ENCODE measurements at places on chromosomes 6 and 20.

GRCh38 chr6:37491171-37491829, 8.4 kb downstream of the CCDC167 start:
- DNase-seq = no peak

GRCh38 chr6:19719691-19720128, 117.5 kb upstream of the ID4 start:
- no peak for DNase-seq

DNA sequence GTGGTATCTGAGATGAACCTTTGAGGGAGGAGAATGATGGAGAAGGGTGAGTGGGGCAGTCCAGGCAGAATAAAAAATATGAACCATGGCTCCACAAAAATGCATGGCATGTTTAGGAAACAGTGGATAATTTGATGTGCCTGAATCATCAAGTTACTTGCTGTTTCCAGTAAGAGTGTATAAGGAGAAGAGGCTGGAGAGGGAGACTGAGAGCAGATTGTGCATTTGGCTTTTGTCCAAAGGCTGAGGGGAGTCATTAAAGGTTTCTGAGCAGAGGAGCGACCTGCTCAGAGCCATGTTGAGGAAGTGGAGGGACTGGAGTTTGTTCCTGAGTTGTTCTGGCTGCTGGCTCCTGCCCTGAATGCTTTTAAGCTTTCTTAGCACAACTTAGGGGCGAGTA, 6.1 kb downstream of the MMP24 start:
- DNase-seq = no peak

DNA sequence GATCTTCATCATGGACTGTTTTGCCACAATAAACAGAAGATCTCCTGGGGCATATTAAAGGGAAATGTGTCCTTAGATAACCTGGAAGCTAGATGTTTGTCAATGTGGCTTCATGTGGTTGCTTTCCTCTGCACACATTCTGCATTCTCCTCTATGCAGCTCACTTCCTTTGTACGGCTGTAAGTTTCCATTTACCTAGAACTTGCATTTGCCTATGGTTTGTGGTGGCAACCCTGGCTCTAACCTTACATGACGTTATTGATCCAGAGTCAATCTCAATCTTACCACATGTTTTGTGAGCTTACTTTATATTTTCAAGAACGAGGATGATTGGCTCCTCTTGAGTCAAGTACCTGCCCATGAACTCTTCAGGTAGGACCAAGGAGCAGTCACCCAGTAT, 863.1 kb downstream of the MAFB start:
- no peak for DNase-seq

DNA sequence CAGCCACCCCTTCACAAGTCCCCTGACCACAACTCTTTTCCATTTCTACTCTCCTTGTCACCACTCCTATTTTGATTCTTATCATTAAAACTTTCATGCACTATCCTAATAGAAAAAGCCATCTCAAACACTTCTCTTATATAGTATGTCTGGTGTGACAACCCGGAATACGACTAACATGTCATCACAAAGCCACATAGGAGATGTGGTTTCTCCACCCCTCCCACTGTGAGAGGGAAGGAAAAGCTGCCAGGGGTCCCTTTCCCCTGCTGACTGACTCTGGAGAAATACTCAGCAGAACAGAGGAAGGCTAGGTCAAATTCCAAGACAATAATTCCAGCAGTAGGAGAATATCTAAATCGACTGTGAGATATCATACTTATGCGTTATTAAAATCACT, 193.0 kb upstream of the KCNK16 start:
- no peak for DNase-seq
